ENCODE measurements at places on chromosomes 4 and X.

- DNase-seq, result no peak
These were observed 124.9 kb downstream of the INPP4B start for GRCh38 chr4:142721187-142721586.

- DNase-seq, result no peak
These were observed 167.4 kb downstream of the GABRB1 start for GRCh38 chr4:47198791-47199190.

- no peak for DNase-seq
These were observed 52.2 kb upstream of the MAMLD1 start for GRCh38 chrX:150310881-150311280.

GRCh38 chr4:144666539-144667175, 20.7 kb downstream of the HHIP start:
- no peak for DNase-seq

- no peak for DNase-seq
These were observed 4.7 kb downstream of the RAP2C start for GRCh38 chrX:132214518-132214917.
